ENCODE measurements at places on chromosomes 11 and 22. TPM values are rescaled to one million over a fixed set of nuclear protein-coding genes. Genes with fewer than 3 reads are reported as not detected.

RFPL2 gene
- total RNA-seq = 0.15 TPM

RAB3IL1 gene
- 7.2 TPM for total RNA-seq

- DNase-seq = no peak
Measured at GRCh38 chr11:8223513-8223900, 40.2 kb downstream of the LMO1 start.

DNA sequence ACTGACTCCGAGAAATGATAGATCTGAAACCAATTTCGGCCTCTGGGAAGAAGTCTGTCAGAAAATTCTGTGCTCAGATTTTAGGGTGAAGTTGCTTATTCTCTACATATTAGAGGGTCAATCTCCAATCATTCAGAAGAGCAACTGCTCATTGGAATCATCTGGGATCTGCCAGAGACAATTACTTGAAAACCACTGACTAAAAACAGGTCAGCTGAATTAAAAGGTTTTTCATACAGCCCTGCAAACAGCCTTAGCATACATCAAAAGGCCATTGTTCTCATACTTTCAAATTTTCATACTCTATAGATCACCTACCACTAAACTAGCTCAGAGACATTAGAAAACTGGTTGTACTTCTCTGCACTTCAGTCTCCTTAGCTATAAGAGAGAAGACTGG, 289.7 kb upstream of the PITPNB start:
- no peak for DNase-seq

GRCh38 chr11:124891373-124891861, 6.2 kb downstream of the ROBO4 start:
- peak; percentile 84 for DNase-seq

DNA sequence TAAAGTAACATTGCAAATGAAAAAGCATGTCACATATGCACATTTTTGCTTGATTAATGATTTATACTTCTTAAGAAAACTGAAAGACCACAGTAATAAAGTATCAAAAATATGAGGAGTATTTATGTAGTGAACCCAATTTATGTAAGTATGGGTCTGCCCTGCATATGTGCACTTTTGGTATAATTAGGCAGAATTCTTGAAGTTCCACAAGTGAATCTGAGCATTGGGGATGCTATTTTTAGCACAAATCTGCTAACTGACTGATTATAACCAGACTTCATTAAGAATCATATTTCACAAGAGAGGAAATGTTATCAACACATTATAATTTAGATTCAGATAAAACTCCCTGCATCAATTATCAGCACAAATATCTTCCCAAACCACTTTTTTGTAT, 407.1 kb upstream of the LRRC4C start:
- no peak for DNase-seq
